ENCODE measurements at places on chromosomes 12 and 14.

- peak; percentile 2 for DNase-seq
Measured at GRCh38 chr12:119258149-119258548, 76.4 kb upstream of the CCDC60 start.

DNA sequence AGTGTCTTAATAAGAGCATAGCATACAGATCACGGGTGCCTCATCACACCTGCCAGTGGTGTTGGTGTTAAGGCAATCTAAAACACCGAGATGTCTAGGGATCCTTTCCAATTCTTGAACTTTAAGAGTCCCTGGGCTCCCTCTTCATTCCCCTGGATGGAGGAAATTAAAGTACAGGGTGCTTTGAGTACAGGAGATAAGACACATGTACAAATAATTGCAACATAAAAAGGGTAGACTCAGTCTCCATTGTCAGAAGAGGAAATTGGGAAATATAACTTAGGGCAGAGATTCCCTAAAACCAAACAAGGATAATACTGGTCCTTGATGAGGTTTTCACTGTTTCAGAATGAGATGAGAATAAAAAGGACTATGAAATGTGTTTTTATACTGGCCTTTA lies 34.9 kb downstream of the SCFD1 start:
- DNase-seq: no peak

GRCh38 chr12:105024928-105025327 lies 38.8 kb downstream of the NOPCHAP1 start:
- DNase-seq: no peak

DNA sequence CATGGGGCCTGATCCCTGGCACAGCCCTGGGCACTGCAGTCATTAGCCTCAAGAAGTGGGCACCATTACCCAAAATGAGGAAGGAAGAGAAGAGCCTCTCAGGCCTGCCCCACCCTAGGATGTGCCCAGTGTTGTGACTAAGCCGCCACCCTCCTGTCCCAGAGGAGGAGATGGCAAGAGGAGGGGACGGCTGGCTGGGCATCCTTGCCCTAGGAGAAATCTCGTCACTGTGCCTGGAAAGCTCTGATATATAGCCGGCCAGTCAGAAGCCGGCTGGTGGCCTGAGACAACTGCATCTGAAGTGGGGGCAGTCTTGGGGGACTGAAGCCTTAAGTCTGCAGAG lies 115.2 kb downstream of the LGMN start:
- DNase-seq: no peak

- no peak for DNase-seq
Measured at GRCh38 chr12:52389313-52390207, 4.1 kb upstream of the KRT84 start.

DNA sequence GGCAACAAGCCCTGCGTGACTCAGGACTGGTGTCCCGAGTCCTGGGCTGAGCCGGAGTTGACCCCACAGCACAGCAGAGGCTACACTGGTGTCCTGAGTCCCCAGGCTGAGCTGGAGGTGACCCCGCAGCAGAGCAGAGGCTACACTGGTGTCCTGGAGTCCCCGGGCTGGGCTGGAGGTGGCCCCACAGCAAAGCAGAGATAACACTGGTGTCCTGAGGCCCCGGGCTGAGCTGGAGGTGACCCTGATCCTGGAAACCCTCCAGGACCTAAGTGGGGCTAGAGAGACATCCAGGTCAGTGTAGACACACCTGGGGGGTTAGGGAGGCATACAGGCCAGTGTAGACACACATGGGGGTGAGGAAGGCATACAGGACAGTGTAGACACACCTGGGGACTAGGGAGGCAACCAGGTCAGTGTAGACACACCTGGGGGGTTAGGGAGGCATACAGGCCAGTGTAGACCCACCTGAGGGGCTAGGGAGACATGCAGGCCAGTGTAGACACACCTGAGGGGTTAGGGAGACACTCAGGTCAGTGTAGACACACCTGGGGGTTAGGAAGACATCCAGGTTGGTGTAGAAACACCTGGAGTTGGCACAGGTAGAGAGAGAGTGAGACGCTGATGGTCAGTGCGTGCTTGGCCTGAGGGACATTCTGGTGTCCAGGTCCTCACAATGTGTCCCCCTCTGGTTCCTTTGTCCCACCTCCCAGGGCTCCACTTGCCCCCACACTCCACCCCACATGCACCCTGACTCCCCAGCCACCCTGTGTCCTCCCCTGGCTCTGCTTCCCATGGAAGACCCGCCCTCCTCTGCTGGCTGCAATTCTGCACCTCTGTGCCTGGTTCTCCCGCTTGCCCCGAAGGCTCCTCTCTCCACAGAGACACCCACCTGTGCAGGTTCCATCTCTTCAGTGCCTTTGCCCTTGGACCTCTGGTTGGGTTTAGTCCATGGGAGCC lies 321.6 kb upstream of the SFSWAP start:
- no peak for DNase-seq

GRCh38 chr12:5737778-5738177 lies 207.3 kb downstream of the ANO2 start:
- no peak for DNase-seq

GRCh38 chr12:100675432-100675831 lies 101.9 kb downstream of the GAS2L3 start:
- no peak for DNase-seq

DNA sequence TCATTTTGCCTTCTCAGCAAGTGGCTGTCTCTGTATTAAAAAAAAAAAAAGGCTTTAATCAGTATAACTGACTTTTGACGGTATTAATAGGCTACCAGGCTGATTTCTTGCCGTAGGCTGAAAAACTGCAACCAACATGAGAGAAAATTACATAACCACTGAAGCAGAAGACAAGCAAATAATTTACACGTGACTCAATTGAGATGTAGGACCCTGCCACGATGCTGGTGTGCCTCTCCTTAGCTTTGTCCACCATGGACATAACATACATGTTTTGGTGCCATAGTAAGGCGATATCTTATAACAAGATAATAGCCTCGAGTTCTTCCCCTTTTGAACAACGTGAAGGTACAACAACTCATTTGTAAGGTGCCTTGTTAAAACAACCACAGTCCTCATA lies 88.7 kb upstream of the GRIP1 start:
- DNase-seq: no peak

DNA sequence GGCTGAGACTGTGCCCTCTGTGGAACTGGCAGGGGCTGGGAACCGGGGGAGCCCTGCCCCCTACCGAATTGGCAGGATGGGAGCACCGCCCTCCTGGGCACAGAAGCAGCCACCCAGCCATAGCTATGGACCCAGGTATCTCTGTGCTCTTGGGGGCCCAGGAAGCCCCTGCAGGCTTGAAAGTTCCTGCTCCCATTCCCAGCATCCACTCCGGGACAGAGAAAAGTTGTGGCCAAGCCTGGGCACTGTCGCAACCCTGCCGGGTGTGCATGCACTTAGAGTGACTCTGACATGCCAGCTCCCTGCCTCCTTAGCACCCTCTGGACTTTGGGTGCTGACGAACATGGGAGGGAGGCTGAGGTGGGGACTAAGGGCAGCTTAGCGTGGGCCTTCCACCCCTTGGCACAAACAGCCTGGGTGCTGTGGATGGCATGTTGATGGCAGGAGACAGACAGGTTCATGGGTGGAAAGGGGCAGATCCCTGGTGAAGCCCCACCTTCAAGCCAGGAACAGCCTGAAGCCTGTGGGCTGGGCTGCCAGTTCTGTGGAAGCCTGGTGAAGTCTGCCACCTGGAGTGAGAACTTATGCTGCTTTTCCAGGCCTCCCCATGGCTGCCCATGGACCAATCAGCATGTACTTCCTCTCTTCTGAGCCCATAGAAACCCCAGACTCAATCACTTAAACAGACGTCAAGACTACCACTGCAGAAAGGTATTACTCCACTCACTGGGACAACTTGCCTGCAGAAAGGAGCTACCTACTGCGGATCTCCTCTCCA lies 279.0 kb downstream of the ATXN7L3B start:
- no peak for DNase-seq

DNA sequence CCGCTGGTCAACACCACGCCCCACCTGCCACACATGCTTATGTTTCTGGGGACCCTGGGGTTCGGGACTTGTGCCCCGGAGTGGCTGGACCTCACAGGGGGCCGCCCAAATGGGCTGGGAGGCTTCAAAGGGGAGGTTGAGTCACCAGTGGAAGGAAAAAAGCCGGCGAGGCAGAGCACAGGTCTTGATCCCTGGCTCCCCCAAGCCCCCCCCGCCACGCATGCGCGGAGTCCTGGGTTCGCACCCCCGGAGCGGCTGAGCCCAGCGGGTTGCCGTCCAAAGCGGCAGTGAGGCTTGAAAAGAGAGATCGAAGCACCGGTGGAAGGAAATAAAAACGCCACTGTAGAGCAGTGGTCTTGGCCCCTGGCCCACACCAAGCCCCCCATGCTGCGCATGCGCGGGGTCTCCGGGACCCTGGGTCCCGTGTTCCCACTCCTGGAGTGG lies 313.5 kb downstream of the ALG10 start:
- no peak for DNase-seq

DNA sequence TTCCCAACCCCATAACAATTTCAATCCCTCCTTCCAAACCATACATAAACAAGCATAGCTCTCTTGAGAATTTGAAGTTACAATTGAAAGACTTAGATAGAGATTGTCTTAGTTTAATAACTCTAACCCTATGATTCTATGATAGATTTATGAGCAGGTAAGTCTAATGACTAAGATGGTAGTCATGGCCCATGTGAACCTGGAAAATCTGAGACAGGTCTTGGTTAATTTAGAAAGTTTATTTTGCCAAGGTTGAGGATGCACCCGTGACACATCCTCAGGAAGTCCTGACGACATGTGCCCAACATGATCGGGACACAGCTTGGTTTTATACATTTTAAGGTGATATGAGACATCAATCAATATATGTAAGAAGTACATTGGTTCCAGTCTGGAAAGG lies 248.8 kb downstream of the KCNH5 start:
- no peak for DNase-seq

DNA sequence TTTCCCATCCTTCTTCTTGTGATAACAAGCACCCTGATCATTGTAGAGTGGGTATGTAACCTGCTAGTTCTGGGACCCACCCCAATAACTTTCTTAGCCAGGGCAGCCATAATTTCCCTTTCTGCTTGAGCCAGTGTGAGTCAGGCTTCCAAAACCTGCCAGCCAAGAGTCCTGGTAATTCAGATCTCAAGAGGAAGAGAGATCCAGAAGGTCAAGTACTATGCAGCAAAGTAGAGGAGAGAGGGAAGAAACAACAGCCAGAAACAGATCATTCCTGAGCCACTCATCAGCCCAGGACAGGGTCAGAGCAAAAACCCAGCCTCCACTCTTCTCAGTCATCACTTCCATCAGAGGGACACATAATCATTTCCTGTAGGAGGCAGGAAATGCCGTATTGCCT lies 182.0 kb downstream of the DICER1 start:
- no peak for DNase-seq

DNA sequence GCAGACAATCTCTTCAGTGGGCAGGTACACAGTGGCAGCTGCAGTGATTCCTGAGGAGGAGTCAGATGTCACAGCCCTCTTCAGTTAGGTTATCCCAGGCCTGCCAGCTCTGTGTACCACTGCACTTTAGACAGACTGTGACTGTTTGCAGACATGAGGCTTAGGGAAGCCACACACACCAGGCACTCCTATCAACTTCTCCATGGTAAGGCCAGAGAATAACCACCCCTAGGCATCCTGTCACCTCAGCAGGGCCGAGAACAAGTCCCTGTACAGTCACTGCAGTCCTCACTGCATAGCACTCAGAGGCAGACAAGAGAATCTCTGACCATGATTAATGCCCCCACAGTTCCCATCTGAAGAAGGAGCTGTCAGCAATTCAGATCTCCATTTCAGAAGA lies 296.5 kb downstream of the GALC start:
- no peak for DNase-seq

- no peak for DNase-seq
Measured at GRCh38 chr12:46379352-46379751, 6.8 kb upstream of the SLC38A2 start.

DNA sequence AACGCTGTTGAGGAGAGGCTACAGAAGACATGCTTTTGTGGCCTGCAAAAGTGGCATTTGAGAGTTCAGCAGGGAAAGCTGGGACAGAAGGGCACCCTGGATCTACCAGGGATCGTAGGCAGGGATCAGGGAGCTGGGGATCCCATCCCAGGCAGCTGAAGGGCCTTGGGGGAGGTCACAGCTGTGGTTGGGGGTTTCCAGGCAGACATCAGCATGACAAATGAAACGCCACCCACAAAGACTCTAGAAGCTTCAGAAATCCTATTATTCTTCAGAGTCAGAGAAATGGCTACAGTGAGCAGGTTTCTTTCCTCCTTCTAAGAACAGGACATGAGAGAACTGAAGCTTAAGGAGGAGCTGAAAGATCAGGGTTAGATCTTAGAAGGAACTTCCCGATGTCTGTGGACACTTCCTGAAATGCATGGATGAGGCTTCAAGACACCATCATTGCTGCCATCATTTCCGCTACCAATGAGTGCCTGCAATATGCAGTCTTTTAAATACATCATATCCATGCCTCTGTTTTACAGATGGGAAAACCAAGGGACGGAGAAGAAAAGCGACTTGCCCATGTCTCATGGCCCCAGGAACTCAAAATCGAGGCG lies 104.3 kb downstream of the RBM19 start:
- no peak for DNase-seq

- DNase-seq: no peak
Measured at GRCh38 chr12:12661086-12661856, 34.7 kb downstream of the GPR19 start.

- peak; percentile 64 for DNase-seq
Measured at GRCh38 chr12:56628671-56629458, 1.3 kb downstream of the BAZ2A start.

DNA sequence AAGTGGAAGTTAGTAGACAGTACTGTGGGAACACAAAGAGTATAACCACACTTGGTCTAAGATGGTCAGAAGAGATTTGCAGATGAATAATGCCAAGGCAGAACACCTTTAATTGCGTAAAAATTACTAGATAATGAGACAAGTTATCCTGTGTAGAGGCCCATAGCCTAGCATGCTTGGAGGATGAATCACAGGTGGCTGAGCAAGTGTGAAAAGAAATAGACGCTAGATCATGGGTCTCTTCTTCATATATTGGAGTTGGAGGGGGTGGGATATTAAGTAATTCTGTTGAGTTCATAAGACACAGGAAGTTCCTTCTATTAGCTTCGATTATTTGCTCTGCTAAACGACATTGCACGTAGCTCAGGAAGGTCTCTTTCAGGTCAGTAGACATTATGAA lies 454.3 kb upstream of the LMO3 start:
- no peak for DNase-seq

DNA sequence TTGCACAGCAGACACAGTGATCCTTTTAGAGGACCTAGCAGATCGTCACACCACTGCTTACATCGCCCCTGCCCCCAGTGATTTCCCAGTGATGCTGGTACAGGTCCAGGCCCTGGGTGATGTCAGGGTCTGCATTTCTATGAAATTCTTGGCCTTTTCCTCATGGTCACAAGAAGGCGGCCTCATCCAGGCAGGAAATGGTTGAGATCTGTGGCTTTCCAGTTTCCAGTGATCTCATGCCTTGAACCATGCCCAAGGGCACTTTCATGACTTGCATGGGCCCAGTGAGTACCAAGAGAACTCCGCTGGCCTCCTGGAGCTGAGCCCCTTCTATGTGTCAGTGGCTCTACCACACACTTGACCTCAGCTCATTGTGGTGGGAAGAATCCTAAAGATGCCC lies 41.9 kb upstream of the BDKRB2 start:
- no peak for DNase-seq

All from small intestine (tissue), 16 donors.